Omental fat pad (tissue), 4 donors: ENCODE measurements at places on chromosomes 5 and 9.

GRCh38 chr5:171969288-171969880 is 37.1 kb downstream of the FBXW11 start:
- no peak for DNase-seq

- no peak for DNase-seq
Measured at GRCh38 chr9:127898433-127899127, 823 bp downstream of the ST6GALNAC6 start.

DNA sequence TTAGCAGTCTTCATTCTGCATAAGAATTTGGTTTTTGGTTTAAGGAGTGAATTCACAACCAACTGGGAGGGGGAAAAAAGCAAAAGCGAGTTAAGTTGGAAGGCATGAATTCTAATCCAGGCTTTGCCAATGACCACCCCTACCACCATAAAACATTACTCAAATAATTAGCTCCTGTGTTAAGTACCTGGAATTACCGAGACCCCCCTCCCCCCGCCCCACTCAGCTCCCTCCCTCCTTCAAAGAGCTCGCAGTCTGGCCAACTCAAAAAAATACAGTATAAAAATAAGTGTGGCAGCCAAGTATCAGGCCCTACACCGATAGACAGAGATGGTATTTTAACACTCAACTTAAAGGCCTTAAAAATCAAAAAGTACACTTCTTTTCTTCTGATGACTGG is 492 bp downstream of the ATG12 start:
- DNase-seq, result no peak

DNA sequence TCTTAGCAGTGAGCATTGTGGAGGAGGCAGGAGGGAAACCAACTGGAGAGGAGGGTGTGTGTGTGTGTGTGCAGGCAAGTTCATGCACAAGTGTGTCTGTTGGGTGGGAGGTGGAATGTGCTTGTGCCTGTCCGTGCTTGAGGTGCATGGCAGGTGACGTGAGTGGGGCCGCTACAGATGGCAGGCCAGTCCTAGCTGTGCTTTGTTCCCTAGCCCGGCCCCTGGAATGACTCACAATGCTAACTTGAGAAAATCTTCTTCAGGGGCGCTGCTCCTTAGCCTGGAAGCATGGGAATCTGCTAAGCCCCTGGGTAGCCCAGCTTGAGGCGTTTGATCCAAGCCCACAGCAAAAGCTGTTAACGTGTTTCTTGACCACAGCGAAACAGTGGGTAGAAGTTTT is 25.0 kb upstream of the DMRT2 start:
- DNase-seq, result no peak

- DNase-seq, result no peak
Measured at GRCh38 chr5:171813813-171814490, 28.3 kb downstream of the SMIM23 start.

DNA sequence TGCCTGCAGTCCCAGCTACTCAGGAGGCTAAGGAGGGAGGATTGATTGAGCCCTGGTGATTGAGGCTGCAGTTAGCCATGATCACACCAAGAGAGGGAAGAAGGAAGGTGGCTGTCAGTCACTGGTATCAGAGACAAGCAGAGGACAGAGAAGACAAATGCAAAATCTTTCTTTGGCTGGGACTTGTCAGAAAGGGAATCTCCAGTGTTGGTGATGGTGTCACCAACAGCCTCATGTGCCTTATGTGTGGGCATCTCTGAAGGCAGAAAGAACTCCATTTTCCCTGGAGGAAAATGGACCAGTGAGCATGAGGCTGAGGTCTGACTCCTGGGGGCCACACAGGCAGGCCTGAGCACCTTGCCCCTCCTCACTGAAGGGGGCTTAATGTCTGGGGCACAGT is 12.1 kb upstream of the RNF183 start:
- no peak for DNase-seq

DNA sequence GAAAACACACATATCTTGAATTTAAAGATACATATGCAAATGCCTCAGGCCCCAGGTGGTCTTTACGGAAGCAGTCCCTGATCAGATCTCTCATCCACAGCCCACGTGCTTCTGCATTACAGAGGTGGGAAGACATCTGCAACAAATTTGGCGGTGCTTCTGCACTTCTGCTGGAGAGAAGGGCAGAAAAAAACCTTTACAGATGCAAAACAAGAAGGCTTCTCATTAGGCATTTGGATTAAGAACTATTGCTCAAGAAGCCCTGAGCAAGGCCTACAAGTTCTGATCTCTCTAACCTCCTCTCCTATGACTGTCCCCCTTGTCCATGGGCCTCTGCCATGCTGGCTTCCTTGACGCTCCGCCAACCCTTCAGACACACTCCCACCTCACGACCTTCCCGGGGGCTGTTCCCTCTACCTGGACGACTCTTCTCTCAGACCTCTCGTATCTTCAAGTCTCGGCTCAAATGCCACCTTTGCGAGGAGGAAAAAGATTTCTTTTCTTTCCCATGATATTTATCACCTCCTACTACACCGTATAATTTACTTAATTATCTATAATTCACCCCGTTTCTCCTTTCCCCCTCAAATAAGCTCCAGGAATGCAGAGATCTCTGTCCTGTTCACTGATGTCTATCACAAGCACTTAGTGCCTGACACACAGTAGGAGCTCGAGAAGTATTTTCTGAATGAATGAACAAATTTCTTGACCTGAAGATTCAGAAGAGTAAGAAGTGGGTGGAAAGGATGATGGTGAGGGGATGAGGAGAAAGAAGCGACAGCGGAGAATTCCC is 1.1 kb downstream of the MTMR12 start:
- DNase-seq, result no peak

GRCh38 chr9:114400219-114400618 is 12.4 kb upstream of the AKNA start:
- no peak for DNase-seq

DNA sequence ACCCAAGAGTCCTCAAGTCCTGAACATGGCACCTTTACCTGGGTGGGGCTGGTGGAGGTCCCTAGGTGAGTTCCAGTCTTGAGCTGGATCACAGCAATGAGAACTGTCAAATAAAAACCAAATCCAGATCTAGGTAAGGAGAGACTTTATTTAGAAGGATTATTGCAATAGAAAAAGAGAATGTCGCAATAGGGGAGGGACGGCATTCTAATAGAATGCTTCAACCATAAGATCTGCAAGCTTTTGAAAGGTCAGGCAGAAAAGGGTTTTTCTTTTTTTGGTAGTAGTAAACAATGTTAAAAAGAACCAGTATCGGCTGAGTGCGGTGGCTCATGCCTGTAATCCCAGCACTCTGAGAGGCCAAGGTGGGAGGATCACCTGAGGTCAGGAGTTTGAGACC is 5.2 kb upstream of the GCNT1 start:
- DNase-seq, result no peak

GRCh38 chr5:117973785-117974184 is 1014.6 kb downstream of the DTWD2 start:
- DNase-seq, result no peak

DNA sequence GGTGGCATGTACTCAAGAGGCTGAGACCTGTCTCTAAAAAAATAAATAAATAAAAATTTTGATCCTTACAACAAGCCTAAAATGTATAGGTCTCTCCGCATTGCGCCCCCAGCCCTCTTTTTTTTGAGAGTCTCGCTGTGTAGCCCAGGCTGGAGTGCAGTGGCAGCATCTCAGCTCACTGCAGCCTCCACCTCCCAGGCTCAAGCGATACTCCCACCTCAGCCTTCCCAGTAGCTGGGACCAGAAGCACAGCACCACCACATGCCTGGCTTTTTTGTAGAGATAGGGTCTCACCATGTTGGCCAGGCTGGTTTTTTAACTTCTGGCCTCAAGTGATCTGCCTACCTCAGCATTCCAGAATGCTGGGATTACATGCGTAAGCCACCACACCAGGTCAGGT is 2.2 kb upstream of the GARIN3 start:
- no peak for DNase-seq

- no peak for DNase-seq
Measured at GRCh38 chr5:174533751-174534241, 190.6 kb upstream of the MSX2 start.

- no peak for DNase-seq
Measured at GRCh38 chr5:79107020-79107796, 4.4 kb upstream of the BHMT start.

DNA sequence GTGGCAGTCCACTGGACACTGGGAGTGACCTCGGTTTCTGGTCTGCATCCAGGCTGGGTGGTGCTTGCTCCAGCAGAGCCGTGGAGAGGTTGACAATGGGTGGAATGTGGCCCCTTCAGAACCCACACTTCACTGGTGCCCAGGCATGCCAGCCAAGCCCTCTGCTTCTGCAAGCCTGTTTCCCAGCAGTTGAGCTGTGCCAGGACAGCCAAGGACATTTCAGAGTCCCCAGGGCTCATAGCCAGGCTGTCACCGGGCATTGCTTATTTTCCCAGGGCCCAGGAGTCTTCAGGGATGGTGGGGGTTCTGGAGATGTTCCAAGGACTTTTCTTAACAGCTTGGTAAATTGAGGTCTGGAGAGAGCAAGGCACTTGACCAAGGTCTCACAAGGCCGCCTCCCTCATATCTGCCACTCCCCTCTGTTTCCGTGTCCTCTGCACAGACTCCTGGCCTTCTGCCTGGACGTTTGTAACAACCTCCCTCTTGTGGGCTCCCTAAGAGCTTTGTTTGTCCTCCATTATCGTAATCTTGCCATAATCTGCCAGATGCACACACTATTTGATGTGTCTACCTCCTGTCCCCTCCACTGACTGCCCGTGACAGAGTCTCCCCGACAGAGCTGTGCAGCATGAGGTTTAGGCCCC is 3.8 kb upstream of the NDST1 start:
- no peak for DNase-seq

- no peak for DNase-seq
Measured at GRCh38 chr5:22505891-22506290, 347.3 kb downstream of the CDH12 start.

- DNase-seq, result no peak
Measured at GRCh38 chr9:71752352-71752751, 16.0 kb downstream of the CEMIP2 start.

- no peak for DNase-seq
Measured at GRCh38 chr5:86983208-86983607, 284.5 kb upstream of the RASA1 start.

GRCh38 chr5:5317976-5318375 is 104.5 kb upstream of the ICE1 start:
- DNase-seq, result no peak

GRCh38 chr5:39121315-39121714 is 47.1 kb upstream of the RICTOR start:
- DNase-seq, result no peak

DNA sequence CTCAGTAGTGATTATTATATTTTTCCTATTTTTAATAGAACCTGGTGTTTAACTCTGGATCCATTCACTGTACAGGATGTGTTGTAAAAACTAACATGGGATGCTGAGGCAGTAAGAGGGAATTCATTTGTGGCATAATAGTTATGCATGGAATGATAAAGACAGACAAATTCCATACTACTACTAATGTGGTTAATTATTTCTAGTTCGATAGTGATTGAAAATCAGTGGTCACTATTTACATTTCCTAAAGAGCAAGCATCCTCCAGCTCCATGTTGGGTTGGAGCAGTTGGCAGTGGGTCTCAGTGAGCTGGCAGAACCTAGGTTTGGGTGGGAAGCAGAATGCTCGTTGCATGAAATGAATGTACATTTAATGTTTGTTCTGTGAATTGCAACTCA is 122.6 kb downstream of the SAXO1 start:
- DNase-seq, result no peak

- DNase-seq, result no peak
Measured at GRCh38 chr9:129140397-129141065, 29.3 kb downstream of the PTPA start.

GRCh38 chr5:81850501-81851357 is 99.8 kb upstream of the SSBP2 start:
- DNase-seq, result no peak

- DNase-seq, result peak; percentile 58
Measured at GRCh38 chr9:94157050-94157801, 73.0 kb downstream of the PTPDC1 start.

DNA sequence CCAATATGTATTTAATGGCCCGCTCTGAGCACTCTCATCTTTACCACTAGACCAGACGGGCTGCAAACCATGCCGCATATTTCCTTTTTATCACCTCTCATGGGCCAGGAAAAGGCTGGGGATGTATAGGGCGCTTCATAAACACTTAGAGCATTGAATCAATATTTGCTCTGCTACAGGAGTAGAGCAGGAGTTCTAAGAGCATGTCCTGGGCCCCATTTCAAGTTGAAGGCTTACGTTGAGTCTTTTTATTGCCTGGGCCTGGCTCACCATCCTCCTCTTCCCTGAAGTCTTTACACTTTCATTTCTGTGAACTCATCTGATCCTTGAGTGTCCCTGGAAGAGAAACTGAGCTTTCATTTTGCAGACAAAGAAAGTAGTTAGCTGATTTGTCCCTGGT is 112.4 kb downstream of the FSTL4 start:
- DNase-seq, result no peak

DNA sequence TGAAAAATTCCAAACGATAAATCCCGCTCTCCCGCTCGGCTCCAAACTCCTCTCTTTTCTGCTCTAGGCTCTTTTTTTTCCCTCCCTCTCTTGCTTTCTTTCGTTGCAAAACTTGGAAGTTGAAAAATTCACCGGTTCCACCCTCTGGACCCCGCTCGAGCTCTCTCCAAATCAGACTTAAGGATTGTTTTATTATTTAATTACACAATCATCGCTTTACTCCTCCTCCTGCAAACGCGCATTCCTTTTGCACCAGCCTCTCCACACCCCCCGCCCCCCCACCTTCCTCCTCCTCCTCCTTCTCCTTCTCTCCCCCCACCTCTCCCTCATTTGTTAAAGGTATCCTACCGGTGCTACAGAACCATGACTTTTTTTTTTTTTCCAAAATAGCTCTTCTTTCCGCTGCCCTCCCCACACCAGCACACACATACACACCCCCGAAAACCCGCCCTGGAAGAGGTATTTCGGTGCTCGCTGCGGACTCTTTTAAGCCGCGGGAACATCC is 535 bp upstream of the NFIB start:
- DNase-seq, result no peak

DNA sequence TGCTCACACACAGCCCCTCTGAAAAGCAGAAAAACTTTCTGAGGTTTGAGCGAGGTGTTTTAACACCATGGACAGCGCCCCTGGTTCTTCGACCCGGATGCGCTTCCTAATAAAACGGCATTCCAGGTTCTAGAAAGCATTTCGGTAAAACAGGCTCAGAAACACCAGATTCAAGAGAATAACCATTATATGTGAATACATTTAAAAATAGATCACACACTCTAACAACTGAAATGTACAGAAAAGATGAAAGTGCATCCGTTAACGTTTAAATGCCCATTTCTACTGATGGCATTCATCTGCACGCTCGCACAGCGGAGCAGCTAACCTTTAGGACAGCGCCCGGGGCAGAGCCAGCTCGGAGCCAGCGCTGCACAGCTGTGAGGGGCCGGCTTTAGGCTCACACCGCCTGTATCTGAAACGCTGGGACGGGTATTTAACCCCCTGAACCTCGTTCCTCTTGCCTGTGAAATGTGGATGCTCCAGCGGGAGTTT is 26.3 kb upstream of the TENT4A start:
- no peak for DNase-seq

- no peak for DNase-seq
Measured at GRCh38 chr9:38700695-38701094, 19.2 kb downstream of the FAM240B start.

GRCh38 chr5:66710557-66711088 is 114.4 kb downstream of the MAST4 start:
- DNase-seq, result no peak

GRCh38 chr5:180802325-180803180 is at the start of gene MGAT1:
TSS of gene MGAT1 (minus strand) at chr5:180802806. CDS start at chr5:180792971, 9,835 bp downstream.
- peak; percentile 66 for DNase-seq
